Left cardiac atrium (tissue), 4 donors: ENCODE measurements at places on chromosomes 7 and 10.
A peak's percentile ranks its signal among the peaks of the same experiment; 100 is the strongest.

GRCh38 chr7:124649397-124650014 lies 116.1 kb downstream of the GPR37 start:
- DNase-seq: no peak

- no peak for DNase-seq
Measured at GRCh38 chr7:86760236-86760635, 116.5 kb downstream of the GRM3 start.

DNA sequence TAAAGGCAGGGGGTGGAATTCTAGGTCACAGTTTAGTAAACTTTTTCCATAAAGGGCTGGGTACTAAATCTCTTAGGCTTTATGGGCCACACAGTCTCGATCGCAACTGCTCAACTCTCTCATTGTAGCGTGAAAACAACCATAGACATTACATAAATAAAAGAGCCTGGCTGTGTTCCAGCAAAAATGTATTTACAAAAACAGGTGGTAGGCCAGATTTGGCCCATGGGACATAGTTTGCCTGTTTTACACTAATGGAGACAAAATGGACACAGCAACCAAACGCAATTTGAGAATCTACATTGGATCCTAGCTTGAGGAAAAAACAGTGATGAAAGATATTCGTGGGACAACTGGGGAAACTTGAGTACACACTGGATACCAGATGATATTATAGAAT lies 23.2 kb upstream of the MALSU1 start:
- DNase-seq: no peak

GRCh38 chr10:28939281-28940157 lies 262.2 kb downstream of the BAMBI start:
- peak; percentile 71 for DNase-seq

GRCh38 chr10:29067161-29067560 lies 221.7 kb upstream of the LYZL1 start:
- DNase-seq: no peak

DNA sequence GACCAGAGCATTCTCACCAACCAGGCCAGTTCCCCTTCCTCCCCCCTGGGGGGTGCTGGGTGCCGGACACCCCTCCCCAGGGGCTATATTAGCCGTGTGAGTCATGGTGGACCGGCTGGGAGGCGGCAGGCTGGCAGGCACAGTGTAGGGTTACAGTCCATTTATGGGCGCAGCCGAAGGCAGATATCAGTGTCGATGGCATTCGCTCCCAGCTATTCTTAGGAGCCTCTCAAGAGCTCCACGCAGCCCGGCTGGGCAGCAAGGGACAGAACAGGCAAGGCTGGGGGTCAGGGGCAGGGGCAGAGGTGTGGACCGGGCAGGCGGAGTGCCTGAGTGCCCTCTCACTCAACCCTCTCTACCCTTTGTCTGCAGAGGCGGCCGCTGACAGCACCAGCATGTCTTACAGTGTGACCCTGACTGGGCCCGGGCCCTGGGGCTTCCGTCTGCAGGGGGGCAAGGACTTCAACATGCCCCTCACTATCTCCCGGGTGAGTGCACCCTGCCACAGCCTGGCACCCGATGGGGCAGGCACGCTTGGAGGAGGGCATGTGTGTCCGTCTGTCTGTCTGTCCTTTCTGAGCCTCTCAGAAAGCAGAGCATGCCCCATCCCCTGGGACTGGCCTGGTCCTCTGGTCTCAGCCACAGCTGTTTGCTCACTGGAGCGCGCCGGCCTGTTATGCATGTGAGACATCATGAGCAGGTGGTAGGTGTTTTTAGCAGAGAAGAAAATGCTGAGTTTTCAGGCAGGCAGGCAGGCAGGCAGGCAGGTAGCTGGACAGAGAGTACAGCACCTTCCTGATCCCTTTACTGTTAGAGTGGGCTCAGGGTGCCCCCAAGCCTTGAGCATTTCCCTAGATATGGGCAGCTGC lies at the start of gene LDB3:
LDB3 (plus strand) TSS at position 215 of the 869 bp plus-strand sequence; CDS start at position 396, 181 bp downstream.
- DNase-seq: peak; percentile 73

DNA sequence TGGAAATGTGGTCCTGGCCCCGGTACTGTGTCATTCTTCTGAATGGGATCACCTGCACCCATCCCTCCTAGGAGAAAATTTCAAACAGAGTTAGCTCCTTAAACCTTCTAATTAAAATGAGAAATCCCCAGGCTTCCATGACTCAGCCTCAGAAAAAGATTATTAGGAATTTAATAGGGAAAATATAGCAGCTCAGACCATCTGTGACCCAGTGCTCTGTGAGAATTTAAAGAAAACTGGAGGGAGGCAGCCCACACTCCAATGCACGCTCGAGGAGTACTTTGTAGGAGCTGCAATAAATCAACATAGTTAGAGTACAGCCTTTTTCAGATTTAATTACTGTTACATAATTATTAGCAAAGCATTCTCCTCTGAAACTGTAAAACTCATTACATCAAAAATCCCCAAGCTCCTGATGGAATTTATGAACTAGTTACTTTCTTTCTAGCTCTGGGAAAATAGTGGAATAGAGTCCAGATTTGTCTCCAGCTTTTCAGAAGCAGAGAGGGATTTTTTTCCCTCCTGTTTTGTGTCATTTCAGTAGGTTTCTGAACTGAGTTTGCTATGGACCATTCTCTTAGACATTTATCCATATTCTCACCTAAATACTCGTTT lies 30.1 kb downstream of the NEUROD6 start:
- no peak for DNase-seq

DNA sequence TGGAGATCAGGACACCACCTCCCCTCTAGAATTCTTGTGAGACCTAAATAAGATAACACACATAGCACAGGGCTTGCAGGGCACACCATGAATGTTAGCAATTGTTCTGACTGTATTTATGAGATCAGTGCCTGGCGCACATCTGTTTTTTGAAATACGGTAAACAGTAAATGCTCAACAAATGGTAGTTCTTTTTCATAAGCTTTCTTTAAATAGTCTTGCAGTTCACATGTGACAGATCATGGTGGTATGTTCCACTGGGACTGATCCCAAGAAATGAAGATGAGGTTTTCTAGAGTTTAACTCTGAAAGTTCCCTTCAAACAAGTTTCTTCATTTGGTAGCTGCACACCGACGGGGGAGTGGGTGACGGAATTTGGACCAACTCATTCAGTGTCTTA lies 34.8 kb downstream of the CREB5 start:
- no peak for DNase-seq

GRCh38 chr10:49049660-49050059 lies 65.7 kb downstream of the VSTM4 start:
- no peak for DNase-seq

DNA sequence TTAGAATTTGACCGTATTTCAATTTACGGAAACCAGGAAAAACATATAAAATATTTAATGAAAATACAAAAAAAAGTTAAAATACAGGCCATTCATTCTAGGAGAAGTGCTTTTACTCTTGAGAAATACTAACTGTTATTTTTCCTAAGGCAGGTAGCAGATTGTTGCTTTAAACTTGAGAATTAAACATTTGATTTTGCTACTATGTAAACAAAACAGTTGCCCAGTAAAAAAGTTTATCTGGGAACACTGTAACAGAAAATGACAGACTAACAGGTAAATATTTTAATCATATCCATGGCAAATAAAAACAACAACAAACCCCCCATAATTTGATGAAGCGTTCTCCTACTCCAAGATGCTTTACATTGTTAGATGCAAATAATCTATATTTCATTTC lies 350.5 kb downstream of the CRPPA start:
- DNase-seq: no peak

GRCh38 chr7:108045154-108045553 lies 42.2 kb upstream of the LAMB1 start:
- no peak for DNase-seq

GRCh38 chr10:24951201-24952142 lies 934 bp downstream of the PRTFDC1 start:
- DNase-seq: peak; percentile 40

GRCh38 chr10:124124123-124124768 lies 30.8 kb upstream of the CHST15 start:
- DNase-seq: no peak

- DNase-seq: no peak
Measured at GRCh38 chr7:93860261-93860660, 30.3 kb downstream of the TFPI2 start.

- DNase-seq: no peak
Measured at GRCh38 chr10:3775696-3776551, 9.1 kb downstream of the KLF6 start.

DNA sequence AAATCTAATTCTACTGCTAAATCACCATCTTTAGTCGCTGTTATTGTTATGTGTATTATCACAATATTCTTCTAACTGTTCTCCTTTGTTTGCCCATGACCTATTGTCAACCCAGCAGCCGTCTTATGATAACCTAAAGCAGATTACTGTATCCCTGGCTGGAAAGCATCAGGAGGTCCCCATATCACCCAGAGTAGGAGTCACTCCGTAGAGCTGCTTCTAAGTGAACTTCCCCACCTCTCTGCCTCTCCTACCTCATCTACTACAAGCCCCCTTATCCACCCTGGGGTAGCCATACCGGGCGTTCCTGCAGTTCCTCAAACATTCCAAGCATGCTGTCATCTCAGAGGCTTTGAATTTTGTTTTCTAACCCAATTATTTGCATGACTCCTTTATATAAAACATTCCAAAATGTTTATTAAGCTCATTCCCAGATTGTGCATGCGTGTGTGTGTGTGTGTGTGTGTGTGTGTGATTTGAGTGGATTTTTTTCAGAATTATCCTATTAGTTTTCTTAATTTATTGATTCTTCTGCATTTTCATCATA lies 39.7 kb downstream of the POU6F2 start:
- no peak for DNase-seq
